SW 1271 (cell line): ENCODE measurements at places on chromosomes 12 and 14.

GRCh38 chr14:22607291-22607690 lies 9.2 kb downstream of the ABHD4 start:
- no peak for DNase-seq

- no peak for DNase-seq
These were observed 35.7 kb downstream of the FOXA1 start for GRCh38 chr14:37559386-37559785.

DNA sequence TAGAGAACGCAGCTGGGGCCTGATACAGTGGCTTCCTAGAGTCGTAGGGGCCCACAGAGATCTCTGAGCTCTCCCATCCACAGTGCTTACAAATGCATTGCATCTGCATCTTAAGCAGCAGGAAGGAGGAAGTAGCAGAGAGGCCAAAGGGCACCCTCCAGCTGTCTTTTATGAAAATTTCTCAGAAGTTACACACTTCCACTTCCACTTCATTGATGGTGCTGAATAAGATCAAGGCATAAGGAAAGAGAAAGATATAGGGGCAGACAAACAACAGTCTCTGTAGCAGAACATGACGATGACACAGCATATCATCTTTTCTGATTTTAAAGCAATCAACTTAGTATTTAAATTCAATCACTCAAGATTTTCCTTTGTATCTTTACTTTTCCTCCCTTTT lies 51.6 kb upstream of the ABCC9 start:
- no peak for DNase-seq

DNA sequence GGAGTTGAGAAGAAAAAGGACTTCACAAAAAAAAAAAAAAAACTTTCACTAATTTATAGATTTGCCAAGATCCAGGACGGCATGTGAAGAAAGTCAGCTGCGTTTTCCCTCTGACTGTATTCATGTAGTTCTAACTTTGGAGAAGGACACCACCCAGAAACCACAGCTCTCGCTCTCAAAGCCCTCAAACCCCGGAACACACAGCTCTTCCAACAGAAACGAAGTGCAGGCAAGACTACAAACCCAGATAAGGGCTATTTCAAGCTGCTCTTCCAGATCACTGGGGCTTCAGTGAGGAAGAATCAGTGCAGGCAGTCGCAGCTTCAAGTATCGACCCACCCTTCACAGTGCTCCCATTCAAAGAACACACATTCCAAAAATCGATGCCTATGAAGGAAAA lies 13.2 kb downstream of the KCNH5 start:
- no peak for DNase-seq

- DNase-seq, result no peak
These were observed 35.0 kb downstream of the ERO1A start for GRCh38 chr14:52660325-52660724.

GRCh38 chr12:10511756-10512355 lies 6.2 kb downstream of the EIF2S3B start:
- DNase-seq, result no peak

DNA sequence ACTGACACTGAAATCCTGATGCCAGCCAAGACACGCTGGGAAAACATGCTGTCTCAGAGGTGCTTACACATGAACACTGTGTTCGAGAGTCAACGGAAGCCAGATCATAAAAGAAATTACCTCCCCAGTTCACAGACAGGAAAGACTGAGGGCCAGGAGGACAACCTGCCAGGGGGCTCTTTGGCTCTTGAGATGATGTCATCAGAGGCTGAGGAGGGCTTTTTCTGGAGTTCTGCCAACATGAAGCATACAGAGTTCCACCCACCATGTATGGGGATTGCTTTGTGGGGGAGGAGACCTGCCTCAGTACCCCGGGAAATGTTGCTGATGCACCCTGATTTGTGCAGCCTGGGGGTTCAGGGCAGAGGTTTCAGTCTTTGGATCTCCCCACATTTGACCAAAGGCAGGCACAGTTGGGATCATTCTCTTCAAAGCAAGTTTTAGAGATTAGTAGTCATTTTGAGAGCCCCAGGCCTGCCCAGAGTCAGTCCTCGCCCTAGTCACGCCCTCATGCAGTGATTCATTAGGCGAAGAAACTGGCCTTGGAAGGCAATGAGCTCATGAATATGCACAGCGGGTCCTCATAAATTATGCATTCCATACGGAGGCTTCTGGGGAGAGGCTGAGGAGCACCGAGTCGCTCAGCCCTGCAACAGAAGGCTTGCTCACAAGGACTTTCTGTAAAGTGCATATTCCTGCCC lies 34.9 kb upstream of the EML1 start:
- DNase-seq, result no peak

DNA sequence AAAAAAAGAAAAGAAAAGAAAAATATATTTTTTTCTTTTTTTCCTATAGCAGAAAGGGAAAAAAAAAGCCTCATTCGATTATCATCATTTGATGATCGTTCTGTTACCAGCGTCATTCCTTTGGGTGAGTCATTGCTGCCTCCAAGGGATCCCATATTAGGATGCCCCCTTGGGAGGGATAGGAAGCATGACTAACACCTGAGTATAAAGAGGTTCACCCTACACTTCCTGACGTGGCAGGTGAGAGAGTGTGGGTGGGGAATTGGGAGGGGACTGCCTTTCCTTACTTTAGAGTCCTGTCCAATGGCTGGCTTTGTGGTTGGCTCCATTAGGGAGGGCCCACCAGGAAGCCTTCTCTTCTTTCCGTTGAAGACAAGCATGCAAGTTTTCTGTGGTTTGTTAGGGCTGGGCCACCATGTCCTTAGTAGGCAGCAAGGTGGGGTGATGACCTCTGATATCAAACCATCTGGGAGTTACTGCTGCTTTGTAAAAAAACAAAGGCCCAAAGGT lies 56.1 kb upstream of the FUT8 start:
- DNase-seq, result peak; percentile 21

DNA sequence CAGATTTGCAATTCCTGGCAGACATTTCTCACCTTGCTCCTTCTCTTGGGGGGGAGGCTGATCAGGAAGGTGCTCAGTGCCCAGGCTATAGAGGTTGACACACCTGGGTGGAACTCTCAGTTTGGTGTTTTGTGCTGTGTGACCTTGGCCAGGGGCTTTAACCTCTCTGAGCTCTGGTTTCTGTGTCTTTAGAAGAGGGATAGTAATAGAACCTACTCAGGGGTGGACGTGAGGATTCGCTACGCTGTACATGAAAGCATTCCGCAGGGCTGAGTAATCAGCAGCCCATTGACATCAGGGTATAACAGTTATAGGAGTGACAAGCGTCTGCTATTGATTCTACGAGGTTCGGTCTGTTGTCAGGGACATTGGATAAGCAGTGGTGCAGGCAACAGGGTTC lies 98.1 kb downstream of the PHETA1 start:
- no peak for DNase-seq

DNA sequence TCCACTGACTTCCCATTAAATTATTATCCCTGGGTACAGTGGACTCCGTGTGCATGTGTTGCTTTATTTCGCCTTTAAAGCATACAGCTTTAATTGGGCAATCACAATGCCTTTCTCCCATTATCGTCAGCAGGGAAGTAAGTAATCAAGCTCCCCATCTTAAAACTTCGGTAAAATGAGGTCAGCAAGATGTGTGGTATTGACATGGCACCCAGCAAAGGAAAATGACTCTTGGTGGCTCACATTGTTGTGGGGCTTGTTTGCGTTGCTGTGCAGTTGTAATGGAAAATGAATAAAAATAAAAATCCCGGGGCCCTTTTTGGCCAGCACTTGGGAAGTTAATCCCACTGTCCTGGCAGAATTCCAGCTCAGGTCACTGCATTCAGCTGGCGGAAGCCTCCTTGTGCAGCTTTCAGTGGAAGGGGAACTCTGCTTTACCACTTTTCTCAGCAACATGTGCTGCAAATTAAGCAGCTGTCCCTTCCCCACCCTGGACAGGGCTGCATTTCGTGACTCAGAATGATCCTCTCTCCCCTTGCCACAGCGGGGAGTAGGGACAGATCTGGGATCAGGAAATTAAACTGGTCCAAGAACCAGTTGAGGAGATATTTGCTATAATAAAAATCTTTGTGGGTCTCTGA lies 13.9 kb upstream of the ATP2A2 start:
- no peak for DNase-seq

- DNase-seq, result no peak
These were observed 12.0 kb upstream of the SLC2A14 start for GRCh38 chr12:7884689-7885088.

DNA sequence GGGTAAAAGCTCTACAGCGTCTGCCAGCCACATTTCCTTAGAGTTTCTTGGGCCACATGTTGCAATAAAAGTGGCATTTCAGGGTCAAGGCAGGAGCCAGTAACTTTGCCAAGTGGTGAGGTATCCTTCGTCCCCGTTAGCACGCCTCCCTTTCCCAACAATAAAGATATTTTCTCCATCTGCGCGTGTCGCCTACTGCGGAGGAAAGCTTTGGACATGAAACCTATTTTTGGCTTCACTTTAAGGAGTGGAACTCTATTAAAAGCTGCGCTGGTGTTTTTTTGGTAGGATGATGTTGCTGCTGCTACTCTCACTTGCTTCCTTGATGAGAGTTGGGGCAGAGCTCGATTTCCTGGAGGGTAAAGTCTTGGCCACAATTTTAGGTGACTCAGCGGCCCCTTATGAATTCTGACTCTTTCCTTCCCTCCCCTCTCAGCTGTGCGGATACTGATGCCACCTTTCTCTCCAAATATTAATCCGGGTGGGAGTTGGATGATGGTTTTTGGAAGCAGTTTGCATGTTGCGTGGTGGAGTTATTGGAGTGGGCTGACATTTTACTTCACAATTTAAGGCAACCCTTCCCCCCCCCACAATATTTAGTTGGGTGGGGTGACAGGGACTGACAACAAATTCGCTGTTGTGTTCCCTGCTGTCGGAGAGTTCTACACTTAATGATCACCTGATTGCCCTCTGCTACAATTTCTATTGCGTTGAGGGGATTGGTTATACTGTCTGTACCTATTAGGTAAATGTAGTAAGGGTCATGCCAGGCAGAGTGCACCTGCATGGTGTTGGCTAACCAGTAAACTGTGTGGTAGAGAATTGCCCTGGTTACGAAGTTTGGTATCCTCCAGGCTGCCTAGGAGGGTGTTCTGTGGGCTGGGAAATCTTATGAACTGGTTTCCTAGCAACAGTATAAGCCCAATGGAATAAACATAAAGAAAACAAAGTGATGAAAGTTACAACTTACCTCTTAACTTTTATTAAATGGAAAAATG lies 1.1 kb downstream of the CCDC91 start:
- no peak for DNase-seq

DNA sequence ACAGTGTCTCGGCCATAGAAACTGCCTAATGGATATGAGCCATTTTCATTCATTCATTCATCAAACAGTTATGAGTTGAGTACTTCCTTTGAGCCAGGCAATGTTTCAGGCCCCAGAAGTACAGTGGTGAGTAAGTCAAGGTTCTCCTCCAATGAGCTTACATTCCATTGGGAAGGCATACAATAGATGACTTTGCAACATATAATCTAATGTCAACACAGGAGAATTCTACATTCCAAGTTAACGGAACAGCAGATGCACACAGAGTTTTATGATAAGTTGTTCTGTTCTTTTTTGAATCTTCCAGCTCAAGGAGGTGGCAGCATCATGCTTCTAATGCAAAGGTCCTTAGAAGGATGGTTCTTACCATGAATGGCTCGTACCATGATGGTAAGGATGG lies 3.2 kb upstream of the RFC5 start:
- DNase-seq, result no peak
